Left lung (tissue), 14 donors: ENCODE measurements at places on chromosomes 7 and 10.

DNA sequence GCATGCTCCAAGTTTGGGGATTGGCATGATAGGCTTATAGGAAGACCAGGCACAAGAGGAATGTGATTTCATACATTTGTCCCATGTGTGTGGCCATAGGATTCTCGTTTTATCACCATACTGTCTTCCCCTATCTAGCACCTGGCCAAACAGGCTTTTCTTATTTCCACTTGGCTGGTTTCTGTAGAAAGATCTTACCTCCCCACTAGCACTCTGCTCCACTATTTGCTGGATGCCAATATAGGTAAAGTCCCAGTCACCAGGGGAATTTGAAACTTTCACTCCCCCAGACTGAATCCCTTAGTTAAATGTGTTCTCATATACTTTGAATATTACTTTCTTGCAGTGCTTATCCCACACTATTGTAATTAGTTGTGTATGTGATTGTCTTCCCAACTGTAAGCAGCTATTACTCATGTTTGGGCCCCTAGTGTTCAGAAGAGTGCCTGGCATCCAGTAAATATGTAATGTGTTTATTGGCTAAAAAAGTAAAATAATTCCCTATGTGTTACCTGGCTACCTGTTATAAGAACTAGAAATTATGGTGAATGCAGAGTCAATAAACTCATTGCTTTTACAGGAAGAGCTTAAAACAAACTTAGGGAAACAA is 109.0 kb downstream of the LRMDA start:
- DNase-seq: no peak

GRCh38 chr10:25390733-25391132 is 215.9 kb downstream of the GPR158 start:
- no peak for DNase-seq

GRCh38 chr10:110241841-110242240 is 34.4 kb downstream of the MXI1 start:
- no peak for DNase-seq

DNA sequence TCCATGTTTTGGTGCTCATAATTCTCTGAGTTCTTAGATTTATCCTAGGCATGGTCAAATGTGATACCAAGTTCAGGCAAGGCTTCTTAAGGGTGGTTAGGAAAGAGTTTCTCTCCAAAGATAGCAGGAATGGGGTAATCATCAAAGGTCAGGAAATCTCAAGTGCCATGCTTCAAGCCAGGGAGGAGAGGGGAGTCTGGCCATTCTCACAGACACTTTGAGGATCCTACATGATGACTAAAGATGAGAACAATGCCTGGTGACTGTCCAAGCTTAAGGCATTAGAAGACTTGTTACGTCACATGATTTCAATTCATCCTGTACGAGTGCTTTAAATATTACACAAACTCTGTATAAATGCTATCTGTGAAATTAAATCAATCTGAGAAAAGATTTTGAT is 59.4 kb downstream of the POM121L12 start:
- no peak for DNase-seq

GRCh38 chr7:222716-223041 is 30.3 kb downstream of the FAM20C start:
- no peak for DNase-seq

DNA sequence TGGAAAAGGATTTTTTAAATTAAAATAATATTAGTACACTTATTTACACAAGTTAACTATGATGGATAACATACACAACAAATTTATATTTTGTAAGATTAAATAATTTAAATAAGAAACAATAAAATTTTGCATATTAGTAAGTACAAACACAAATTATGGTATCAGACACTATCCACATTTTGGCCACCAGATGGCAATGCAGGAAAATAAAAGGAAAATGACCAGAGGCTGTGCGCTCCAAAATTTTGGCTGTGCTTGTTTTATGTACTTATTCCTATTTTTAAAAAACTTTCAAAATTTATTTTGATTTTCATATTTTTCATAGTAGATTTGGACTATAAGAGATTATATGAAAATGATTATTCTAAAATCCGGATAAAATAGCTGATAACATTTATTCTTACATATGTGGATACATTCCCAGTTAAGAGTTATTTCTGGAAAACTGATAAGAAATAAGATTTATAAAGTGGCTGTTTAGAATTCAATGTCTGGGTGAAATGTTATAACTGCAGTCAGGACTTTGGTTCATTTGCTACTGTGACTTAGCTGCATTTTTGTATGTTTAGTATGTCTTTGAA is 274.7 kb upstream of the HGF start:
- no peak for DNase-seq

DNA sequence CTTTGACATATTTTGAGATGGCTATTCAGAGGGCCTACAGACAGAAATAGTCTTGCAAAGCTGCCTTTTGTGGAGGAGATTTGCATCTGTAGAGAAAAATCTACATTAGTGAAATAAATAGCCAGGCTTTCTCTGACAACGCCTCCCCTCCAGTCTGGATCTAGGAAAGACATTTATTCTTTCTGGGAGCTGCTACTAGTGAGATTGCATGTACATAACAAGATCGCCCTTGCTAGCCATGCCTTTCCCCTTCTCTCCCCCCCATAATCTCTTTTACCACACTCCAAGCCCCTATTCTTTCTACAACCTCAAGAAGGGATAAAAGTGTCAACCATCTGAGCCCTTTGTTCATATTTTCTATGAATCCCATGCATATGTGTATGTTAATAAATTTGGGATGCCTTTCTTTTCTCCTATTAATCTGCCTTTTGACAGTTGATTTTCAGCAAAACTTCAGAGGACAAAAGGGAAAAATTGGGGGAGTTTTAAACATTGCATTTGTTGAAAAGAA is 194.2 kb downstream of the SNX13 start:
- DNase-seq: no peak

- DNase-seq: no peak
These were observed 16.0 kb downstream of the RNF32 start for GRCh38 chr7:156656598-156656997.

DNA sequence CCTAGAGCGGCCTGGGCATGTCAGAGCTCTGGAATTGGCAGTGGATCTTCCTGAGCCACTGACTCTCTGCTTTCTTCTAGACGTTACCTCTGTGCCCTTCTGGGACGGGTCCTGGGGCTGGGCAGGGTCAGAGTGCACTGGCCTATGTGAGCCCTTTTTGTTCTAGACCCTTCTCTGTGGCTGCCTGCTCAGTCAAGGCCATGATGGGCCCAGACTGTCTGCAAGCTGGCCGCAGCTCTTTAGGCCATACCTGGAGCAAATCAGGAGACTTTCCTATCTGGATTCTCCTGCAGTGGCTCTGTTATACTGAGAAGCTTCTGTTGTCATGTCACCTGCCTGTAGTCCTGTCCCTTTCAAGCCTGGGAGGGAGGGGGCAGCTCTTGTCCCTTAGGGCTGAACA is 70.1 kb downstream of the ADCY1 start:
- no peak for DNase-seq

DNA sequence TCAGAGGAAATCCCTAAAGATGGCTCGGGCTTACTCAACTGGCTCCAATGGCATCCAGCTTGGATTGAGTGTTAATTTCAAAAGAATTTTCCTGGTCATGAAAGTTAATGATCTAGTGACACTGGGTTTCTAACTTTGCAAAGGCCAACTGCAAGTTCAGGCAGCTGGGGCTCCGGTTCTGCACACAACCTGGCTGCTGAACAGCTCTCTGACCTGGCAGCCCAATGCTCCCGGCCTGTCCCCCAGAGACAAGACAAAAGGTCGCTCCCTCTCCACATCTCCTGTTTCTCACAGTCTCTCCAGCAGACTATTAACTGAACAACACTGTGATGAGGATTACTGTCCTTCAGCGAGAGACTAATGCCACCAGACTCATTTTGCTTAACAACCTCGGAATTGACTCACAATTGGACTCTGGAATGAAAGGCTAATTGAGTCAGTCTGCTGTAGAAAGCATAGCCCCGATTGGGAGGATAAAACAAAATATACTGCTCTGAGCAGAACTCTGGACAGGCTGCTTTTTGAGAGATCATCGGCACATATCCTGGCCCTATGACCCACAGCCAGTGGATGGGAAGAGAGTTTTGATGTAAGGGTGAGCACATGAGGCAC is 174.5 kb downstream of the GFRA1 start:
- DNase-seq: no peak

- no peak for DNase-seq
These were observed 42.3 kb downstream of the ARID5B start for GRCh38 chr10:61943674-61944378.

GRCh38 chr7:3300221-3300650 is 816 bp upstream of the SDK1 start:
- DNase-seq: no peak

DNA sequence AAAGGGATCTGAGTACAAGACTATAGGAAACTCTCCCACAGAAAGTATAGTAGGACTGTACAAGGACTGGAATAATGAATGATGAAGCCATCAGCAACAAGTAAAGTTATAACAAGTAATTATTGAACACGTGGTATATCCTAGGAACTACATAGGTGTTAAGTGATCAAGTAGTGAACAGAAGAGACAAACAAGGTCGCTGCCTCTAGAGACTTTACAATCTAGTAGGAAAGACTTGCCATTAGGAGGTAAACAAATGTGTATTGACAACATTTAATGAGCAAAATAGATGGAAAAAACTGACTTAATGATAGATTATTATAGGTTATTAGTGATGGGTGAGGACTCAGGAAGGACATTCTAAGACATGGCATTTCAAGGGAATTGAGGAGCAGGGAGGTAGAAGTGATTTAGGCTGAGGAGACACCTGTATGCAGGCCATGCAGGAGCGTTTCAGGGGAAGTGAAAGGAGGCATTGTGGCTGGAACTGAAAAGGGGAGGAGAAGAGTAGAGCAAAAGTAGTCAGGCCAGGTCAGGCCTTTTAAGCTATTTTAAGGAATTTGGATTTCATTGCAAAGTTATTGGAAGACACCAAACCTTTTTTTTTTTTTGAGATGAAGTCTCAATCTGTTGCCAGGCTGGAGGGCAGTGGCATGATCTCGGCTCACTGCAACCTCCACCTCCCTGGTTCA is 8.5 kb upstream of the GLCCI1 start:
- no peak for DNase-seq
